Aorta (tissue), 5 donors: ENCODE measurements at places on chromosomes 13 and 19. TPM values are rescaled to one million over a fixed set of nuclear protein-coding genes. Genes with fewer than 3 reads are reported as not detected.

The GIPR gene
- polyA plus RNA-seq: not detected

GRCh38 chr13:29021717-29022116 lies 201.6 kb downstream of the MTUS2 start:
- DNase-seq: no peak

DNA sequence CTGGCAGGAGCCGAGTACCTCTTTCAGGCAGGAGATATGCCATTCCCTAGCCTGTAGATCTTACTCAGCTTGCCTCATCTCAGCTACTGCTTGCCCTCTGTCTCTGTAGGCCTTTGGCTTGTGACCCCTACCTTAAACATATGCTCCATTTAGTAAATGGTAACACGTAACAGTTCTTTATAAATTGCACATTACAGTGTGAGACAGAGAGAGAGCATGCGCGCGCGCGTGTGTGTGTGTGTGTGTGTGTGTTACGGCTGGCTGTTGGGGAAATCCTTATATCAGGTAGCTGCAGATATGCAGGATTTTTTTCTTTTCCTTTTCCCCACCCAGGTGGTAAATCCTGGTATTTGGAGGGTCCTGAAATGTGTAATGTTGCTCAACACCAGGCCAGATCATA lies 4.2 kb downstream of the SPINT2 start:
- DNase-seq: no peak

DNA sequence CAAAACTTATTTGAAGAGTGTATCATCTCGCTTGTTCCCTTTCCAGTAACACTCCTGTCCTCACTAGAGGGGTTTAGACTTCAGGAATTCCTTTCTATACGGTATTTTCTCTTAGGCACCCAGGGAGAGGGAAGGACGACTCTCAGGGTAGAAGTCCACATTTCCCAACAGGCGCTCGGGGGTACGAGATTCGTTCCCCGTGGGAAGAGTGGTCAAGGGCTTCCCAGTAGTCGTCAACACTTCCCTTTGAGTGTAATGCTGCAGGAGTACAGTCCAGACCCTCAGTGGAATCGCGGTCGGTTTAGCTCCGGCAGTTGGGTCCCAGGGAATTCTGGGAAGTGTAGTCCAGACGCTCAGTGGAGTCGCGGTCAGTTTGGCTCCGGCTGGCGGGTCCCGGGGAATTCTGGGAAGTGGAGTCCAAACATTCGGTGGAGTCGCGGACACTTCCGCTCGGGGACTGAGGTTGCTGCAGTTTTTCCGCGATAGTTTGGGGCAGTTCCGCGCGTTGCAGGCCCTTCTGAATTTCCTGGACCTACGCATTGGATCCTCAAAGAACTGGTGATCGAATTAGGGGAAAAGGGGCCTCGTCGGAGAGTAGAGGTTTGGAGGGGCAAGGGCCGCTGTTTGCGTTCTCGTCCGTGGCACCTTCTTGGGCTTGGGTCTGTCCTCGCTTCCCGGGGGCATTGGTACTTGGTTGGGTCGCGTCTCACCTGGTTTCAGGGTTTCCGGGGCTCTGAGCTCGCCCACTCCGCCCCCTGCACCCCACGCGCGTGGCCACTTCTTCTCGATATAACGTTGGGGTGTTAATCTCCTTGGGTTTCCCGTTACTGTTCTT lies at the start of gene ZNF224:
ZNF224 (plus strand) TSS at position 431 of the 835 bp plus-strand sequence. CDS start 3,513 bp downstream, outside the sequence.
- DNase-seq: peak; percentile 96
